Activated CD8-positive, alpha-beta memory T cell treated with anti-CD3 and anti-CD28 coated beads, Interleukin-2, amount 50 U/mL, for 4 hours (primary cell): ENCODE measurements at places on chromosomes 7 and 10.

DNA sequence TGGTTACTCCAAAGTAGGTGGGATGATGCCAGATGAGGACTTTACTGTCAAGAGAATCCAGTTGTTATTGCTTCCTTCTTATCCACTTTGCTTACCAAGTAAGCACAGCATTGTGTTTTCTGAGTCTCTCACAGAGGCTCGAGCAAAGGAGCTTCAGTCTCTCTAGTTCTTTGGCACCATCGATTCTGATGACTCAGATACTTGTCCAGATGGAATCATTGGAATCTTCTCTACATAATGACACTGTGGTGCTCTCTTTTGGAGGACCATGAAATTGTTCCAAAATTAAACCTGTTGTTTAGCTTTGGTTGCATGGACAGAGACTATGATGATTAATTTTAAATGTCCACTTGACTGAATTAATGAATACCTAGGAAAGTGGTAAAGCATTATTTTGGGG is 132.6 kb downstream of the NXPH1 start:
- no peak for DNase-seq

DNA sequence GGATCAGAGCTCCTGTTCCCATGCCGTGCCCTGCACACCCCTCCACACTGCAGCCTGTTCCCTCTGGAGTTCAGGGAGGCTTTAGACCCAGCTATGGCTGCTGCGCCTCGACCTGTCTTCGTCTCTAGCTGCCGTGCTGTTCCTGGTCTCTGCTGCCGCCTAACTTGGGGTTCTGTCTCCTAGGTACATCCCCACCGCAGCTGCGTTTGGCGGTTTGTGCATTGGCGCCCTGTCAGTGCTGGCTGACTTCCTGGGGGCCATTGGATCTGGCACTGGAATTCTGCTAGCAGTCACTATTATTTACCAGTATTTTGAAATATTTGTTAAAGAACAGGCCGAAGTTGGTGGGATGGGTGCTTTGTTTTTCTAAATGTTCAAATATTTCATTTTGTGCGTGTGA is 31.6 kb downstream of the NUDT5 start:
- no peak for DNase-seq

GRCh38 chr10:43264965-43265798 is 1.7 kb downstream of the RASGEF1A start:
- no peak for DNase-seq

- no peak for DNase-seq
Observed at GRCh38 chr7:143327903-143328302, 12.0 kb downstream of the CLCN1 start.

- no peak for DNase-seq
Observed at GRCh38 chr10:1240341-1240775, 184.2 kb downstream of the WDR37 start.

GRCh38 chr10:101601541-101601940 is 13.4 kb downstream of the DPCD start:
- DNase-seq = no peak
